ENCODE measurements at places on chromosomes 5 and 9. TPM values are rescaled to one million over a fixed set of nuclear protein-coding genes. Genes with fewer than 3 reads are reported as not detected.

Gene TMEM252
- not detected for polyA plus RNA-seq

Gene FOXD1
- 0.05 TPM for polyA plus RNA-seq

GRCh38 chr5:139138109-139138508, 60.1 kb downstream of the SIL1 start:
- DNase-seq, result no peak

DNA sequence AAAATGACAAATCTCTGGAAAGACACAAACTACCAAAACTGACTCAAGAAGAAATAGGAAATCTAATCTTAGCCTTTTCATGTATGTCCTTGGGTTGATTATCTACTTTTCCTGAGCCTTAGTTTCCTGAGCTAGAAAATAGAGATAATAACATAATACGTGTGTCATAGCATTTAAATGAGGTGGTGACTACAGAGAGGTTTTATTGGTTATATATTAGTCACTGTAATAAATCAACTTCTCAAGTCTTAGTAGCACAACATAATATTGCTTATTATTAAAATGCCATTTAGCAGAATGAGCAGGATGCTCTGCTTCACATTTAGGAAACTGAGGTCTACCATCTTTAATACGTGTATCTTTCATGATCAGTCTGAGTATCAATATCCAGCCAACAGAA, 7.1 kb upstream of the PJA2 start:
- no peak for DNase-seq

DNA sequence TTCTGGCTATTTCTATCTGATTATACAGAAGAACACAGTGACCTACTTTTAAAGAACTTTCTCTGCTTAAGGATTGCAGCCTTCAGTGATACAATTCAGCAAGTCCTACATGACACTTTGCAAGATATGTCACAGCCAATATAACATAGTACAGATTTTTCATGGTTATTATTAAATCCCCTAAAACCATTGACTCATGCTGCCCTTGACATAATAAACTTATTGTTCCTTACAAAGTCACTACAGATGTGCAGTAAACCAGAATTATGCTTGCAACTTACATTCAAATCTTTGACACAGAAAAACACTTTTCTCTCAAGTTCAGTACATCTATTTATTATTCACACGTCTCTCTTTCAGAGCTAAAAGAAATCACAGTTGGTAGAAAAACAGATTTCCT, 1136.3 kb upstream of the ACO1 start:
- DNase-seq, result no peak

DNA sequence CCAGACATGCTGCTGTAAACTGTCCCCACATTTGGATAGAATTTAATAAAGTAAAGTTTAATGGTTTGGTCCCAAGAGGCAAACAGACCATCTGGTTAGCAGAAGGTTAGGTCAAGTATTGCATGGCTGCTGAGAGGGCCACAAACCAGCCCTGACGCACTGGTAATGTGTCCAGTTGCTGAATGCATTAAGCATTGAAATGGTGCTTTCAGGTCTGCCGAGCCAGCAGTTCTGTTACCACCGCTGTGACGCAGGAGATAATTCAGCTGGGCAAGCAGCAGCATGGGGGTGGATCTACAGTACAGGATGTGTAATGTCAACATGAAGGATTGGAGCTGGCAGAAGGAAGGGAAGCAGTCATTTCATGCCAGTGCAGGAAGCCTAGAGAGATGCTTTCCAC, 16.0 kb downstream of the ZNF462 start:
- no peak for DNase-seq

- DNase-seq, result no peak
These were observed 102.5 kb upstream of the SLC44A1 start for GRCh38 chr9:105141976-105142250.

DNA sequence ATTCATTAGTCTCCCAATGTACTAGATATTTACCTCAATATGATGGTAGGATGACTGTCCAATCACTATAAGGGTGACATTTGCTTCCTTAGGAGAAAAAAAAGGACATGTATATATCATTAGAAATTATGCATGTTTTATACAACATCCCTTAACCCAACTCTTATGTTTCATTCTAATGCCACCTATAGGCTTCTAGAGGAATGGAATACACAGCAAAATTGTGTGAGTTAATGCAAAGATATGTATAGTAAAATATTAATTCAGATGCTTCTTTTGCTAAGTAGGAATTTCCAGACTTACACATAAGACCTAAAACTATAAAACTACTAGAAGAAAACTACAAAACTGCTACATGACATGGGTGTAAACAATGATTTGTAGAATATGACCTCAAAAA, 3.5 kb downstream of the PRXL2C start:
- no peak for DNase-seq

DNA sequence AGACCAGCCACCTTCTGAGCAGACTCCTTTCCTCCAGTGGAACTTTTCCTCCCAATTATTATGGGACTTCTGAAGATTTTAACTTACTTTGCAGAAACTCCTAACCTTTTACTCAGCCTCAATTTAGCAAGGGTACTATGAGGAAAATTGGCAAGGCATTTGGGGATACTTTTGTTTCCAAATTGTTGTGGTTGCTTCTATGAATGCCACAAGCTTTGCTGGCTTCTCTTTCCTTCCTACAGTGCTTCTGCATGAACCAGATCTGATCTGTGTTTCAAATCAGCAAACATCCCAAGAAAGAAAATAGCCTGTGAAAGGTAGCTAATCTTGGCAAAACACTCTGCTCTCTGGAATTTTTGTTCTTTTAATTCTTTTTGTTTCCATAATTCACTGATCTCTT, 57.3 kb upstream of the TAF11L2 start:
- DNase-seq, result no peak

DNA sequence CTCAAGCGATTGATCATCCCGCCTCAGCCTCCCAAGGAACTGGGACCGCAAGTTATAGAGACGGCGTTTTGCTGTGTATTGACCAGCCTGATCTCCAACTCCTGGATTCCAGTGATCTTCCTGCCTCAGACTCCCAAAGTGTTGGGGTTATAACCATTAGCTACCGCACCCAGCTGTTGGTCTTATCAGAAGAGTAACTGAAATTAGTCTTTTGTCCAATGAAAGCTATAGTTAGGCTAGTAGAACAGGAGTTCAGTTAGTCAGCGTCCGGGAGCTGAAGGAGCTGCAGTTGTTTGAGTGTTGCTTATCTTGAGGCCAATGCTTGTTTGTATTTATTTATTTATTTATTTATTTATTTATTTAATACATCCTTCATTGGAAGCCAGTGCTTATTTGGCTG, 3.2 kb upstream of the MIGA2 start:
- no peak for DNase-seq

DNA sequence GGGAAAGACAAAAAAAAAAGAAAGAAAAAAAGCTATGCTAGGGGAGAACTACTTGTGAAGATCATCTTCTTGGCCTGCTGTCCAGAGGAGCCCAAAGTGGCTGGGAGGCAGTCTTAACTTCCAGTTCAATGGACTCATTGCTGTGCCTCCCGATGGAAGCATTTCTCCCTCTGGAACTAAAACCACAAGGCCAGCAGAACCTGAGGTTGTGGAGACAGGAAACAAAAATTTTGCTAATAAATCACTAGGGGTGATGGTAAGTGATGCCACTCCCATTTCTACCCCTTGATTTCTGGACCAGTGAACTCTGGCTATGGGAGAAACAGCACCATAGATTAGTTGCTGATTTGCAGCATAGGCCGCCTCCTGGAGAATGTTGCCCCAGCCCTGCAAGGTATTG, 123.4 kb upstream of the NFIL3 start:
- DNase-seq, result no peak

Measured in HepG2 (cell line).